ENCODE measurements at places on chromosomes 13 and 19. TPM values are rescaled to one million over a fixed set of nuclear protein-coding genes. Genes with fewer than 3 reads are reported as not detected.

DNA sequence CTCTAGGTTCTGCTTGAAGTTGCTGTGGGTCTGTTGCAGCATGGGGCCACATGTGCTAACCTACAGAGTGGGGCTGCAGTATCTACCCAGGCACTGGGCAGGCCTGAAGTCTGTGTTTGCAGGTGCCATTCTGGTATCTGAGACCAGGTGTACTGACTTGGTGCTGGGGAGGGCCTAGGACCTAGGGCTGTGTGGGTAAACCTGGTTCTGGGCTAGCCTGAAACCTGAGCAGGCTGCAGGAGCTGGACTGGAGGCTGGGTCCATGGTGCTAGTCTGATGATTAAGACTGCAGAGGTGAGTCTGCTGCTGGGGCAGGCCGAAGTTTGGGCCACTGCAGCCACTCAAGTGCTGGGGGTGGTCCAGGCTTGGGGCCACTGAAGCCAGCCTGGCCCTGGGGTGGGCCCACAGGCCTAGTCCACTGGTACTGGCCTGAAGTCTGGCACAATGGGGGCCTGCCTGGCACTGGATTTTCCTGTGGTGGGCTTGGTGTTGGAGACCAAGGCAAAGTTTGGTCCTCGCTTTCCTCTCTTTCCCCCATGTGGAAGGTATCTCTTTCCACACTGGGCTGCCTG lies 310.6 kb downstream of the NDFIP2 start:
- H3K4me1 ChIP-seq: no peaks in the 10 kb centered on the region
- no peak overlapping the region for H3K4me3 ChIP-seq
- H3K27ac ChIP-seq: no peak overlapping the region
- DNase-seq: no peak

DNA sequence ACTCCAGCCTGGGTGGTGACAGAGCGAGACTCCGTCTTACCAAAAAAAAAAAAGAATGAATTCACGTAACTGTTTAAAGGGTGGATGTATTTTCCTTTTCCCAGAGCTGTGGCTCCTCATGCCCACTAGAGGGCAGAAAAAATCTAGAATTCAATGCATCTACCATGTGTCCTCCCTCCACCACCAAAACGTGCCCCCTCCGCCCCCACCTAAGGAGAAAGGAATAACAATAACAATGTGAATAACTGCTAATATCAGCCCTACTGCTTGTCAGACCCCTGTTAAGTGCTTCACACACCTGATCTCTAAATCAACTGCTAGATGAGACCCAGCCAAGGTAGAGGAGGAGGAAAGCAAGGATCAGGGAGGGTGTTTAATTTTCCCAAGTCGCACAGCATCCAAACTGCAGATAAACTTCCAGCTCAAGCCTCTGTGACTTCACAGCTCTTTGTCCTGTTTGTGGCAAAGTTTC lies 20.2 kb upstream of the PNMA8B start:
- H3K36me3 ChIP-seq: no peaks in the 10 kb centered on the region
- no peak overlapping the region for H3K4me3 ChIP-seq
- 0 out of 2 replicates have a peak, but pooled peaks cover 2% of the 10 kb centered on the region for H3K4me1 ChIP-seq
- H3K27ac ChIP-seq: no peak overlapping the region

GRCh38 chr13:63010072-63010658 lies 1594.5 kb upstream of the PCDH20 start:
- H3K4me3 ChIP-seq: no peak overlapping the region
- H3K27ac ChIP-seq: no peak overlapping the region
- H3K27me3 ChIP-seq: no peaks in the 10 kb centered on the region
- no peaks in the 10 kb centered on the region for H3K4me1 ChIP-seq
- DNase-seq: no peak

DNA sequence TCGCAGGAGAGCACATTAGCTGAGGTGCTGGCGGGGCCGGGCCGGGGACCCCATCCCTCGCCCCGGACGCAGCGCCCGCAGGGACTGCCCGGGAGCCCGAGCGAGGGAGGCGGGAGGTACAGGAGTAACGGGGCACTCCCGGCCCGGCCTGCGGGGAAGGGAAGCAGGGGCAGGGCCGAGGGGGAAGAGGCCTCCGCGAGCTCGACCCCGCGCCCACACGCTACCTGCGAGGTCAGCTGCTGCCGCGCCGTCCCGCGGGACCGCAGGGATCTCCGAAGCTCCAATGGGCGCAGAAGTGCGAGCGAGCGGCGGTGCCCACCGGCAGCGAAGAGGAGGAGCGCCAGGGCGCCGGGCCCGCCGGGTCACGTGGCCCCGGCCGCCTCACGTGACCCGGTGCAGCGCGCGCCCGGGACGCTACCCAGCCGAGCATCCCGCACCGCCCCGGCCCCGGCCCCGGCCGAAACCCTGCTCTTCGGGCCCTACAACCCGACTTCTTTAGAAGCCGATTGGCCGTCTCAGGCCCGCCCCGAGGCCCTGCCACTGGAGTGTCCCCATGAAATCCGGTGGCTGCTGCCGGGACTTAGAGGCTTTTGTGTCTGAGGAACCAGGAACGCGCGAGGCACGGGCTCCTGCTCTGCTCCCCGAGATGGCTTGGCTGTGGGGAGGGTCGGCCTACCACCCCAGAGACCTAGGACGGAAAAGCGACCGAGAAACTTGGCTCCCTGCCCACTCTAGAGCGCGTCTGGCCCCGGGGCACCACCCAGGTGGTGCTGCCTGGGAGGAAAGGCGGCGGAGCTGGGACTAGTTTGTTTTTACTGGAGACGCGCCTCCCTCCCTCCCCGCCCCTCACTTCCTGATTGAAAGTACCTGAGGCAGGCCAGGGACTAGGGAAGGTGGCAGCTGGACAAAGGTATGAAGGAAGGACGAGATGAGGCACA lies at the start of gene RCBTB1:
TSS of gene RCBTB1 (minus strand) at position 339 of the 938 bp plus-strand sequence. CDS start 18,279 bp downstream, outside the sequence.
- peaks cover 16% of the 10 kb centered on the region for H3K4me1 ChIP-seq
- DNase-seq: peak; percentile 65
- peak within 1 kb of the TSS; percentile 91 for H3K27ac ChIP-seq
- peaks cover 9% of the 10 kb centered on the region for H3K27me3 ChIP-seq
- peaks cover 3% of the 10 kb centered on the region for H3K36me3 ChIP-seq

VSIG10L gene
- 14.1 TPM for total RNA-seq
